Anterior cingulate cortex (tissue), 58 donors: ENCODE measurements at places on chromosomes 4 and X.

DNA sequence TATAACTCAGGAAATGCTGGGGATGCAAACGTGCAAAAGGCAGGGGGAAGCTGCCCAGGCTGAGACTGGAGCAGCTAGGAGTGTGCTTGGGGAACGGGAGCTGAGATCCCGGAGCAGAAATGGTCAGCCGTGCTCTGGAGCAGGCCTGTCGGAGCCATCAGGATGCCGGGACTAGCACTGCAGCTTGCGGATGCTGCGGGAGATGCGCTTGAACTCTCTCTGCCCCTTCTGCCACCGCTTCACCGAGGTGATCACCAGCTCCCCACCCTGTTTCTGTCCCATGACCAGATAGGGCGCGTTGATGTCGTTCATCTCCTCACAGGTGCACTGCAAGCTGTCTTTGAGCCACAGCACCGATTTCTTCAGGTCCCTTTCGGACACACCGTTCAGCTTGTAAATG lies 7.6 kb downstream of the SFRP2 start:
- DNase-seq, result no peak

DNA sequence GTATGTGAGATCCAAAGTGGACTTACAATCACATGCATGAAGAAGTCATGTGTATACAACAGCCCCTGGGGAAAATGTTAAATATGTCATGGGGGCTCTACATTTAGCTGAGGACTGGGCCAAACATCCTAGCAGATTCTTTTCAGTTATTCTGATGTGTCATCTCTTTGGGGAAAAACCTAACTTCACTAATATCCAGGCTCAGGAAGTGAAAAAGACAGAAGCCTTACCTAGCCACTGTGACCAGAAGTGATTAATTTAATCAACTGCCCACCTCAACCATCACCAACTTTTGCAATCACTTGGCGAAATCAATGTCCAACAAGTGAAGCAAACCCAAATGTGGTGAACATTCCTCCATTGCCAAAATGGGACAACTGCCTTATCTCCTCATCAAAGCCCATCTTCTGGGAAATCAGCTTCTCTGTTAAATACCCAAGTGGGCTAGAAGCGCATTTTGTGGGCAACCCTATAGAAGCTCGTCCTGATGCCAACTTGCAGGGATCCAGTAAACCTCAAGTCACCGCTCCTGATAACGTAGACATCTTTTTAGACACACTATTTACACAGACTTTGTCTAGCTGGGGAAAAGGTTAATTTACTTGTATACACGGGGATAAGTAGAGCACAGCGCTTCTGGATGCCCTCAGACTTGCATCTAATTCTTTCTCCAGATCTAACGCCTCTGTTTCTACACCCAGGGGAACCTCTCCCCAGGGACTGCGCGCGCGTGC lies 1.4 kb upstream of the HHIP start:
- no peak for DNase-seq

DNA sequence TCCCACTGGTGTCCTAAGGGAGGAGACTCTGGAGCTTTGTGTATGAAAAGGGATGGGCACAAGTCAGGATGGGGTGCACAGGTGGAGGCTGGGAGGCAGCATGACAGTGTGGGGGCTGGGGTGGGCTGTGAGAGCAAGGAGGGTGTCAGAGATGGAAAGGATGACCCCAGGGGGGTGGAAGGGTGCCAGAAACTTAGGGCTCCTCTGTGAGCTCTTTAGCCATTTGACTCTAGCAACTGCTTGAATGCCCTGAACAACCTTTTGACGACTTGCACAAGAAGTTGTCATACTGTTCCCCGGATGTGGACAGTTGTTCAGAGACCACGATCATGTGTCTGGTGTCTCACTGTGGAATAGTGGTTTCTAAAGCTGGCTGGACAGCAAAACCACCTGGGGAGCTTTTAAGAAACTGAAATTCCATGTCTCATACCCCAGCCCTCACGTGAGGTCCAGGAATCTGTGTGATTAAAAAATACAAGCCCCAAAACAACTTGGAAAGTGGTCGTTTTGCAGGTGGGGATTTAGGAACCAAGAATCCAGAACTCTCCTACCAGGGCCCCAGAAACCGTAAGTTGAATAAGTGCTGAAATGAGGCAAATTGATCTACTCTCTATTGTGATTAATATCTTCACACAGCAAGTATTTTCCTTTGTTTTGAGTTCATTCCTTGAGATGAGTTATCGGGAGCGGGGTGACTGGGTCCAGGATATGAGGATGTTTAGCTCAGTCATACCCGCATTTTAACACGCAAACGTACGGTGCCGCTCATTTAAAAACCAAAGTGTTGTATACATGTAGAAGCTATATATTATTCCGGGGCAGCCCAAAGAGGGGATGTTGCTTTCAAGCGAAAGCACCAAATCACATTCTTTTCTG lies 3.4 kb downstream of the RHOH start:
- DNase-seq, result no peak

DNA sequence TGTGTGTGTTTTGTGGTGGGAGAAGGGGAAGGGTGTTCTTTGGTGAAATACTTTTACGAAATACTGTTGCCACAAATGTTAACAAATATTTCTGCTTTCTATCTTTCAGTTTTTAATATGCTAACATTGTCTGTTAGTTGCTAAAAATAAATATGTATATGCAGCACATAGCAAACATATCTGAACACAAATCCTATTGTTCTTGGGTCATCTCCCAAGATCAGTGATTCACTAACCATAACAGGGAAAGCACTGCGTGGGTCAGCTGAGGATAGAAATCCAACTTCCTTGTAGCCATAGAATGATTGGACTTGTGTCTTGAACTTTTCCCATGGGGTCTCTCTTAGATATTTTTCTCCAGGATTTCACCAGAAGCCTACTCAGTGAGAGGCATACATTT lies 250.3 kb upstream of the FAM47A start:
- no peak for DNase-seq

- DNase-seq, result no peak
Observed at GRCh38 chr4:184688005-184688404, 38.5 kb downstream of the PRIMPOL start.

GRCh38 chrX:52558140-52558539 lies 41.3 kb upstream of the XAGE1B start:
- DNase-seq, result no peak

GRCh38 chr4:6194458-6195195 lies 5.7 kb downstream of the JAKMIP1 start:
- DNase-seq, result no peak

DNA sequence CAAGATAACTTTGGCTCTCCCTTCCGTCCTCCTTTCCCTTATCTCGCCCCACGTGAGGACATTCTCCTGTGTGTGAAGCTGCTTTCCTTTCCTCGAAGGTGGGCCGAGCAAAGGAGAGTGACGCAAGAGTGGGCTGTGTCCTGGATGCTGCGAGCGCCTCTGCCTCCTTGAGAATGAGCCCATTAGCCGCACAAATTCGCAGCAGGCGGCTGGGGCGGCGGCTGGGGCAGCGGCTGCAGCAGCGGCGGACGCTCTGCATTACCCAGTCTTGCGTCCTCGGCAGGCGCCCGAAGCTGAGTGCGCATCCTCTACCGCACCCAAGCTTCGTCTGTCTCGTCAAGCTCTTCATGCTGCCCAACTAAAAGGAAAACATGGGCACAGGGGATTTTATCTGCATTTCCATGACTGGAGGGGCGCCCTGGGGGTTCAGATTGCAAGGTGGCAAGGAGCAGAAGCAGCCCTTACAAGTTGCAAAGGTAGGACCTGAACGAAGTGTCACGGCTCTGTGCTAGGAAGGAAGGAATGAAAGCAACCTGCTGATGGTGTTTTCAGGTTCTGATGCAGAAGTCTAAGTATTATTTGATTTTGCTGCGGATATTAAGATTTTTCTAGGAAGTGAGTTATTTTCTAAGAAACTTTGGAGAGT lies at the start of gene SYNPO2:
SYNPO2 (plus strand) TSS at position 189 of the 646 bp plus-strand sequence; CDS start at position 372, 183 bp downstream.
- peak; percentile 13 for DNase-seq

DNA sequence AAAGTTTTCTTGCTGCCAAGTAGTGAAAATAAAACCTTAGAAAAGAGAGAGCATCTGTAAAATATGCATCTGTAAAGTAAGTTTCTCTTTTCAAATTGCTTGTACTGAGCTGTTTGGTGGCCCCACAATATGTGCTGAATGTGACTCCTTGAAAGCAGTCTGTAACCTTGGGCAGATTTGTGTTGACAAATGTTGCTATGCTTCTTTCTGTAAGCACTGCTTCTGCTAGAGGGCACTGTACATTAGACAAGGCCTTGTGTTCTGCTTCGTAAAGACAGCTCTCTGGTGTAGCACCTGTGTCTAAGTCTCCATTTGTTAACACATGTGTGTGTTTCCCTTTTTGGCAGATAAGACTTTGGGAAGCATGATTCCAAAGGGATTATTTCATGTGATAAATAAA lies 56.6 kb upstream of the NRK start:
- DNase-seq, result no peak

GRCh38 chr4:185810746-185811508 lies 1.1 kb downstream of the SORBS2 start:
- no peak for DNase-seq

DNA sequence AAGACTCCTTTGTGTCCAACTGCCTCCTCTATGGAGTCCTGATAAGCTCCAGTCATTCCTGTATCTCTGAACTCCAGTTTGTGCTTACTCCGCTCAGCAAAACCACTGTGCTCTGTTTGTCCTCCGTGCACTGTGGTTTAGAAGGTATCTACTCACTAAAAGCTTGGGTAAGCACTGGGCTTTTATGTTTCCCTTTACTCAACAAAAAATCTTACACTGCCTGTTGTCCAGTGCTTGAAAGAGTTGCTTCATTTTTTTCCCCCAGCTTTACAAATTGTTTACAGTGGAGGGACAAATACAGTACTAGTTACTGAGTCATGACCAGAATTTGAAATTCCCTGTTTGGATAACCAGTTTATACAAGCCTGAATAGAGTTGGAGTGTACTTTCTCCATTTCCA lies 545.3 kb upstream of the FAT1 start:
- no peak for DNase-seq

GRCh38 chr4:31230594-31230993 lies 510.4 kb downstream of the PCDH7 start:
- DNase-seq, result no peak

GRCh38 chr4:128556756-128557155 lies 252.7 kb upstream of the JADE1 start:
- DNase-seq, result no peak

DNA sequence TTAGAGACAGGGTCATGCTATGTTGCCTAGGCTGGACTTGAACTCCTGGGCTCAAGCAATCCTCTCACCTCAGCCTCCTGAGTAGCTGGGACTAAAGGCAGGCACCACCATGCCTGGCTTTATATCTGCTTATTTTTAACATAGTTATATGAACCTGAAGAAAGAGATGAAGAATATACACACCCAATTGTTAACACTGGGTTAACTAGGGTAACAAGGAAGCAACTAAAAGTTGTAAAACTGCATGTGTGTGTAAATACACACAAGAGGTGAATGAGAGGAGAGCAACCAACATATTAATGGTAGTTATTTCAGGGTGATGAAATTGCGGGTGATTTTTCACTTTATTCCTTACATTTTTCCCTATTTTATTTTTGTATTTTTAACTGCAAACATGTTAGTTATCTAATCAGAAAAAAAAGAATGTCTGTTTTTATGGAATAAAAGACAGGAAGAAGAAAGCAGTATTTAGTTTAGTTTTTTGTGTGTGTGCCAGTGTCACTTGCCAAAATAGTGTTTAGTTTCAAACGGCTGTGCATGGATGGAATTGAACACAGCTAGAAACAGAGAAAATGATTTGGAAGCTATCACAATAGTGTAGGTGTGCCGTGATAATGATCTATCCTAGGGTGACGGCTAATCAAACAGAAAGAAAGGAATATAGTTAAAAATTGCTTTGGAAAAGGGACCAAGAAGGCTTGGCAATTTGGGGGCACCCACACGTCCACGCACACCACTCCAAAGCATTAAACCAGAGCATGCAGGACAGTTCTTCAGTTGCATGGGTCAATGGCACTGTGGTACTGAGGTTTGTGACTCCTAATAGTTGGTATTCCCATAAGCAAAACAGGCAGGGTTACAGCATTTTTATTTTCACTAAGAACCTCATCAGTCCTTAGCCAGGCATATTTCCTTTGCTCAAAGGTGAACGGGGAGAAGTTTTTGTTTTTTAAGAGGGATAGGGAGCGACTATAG lies 89.1 kb upstream of the KLHL13 start:
- no peak for DNase-seq

DNA sequence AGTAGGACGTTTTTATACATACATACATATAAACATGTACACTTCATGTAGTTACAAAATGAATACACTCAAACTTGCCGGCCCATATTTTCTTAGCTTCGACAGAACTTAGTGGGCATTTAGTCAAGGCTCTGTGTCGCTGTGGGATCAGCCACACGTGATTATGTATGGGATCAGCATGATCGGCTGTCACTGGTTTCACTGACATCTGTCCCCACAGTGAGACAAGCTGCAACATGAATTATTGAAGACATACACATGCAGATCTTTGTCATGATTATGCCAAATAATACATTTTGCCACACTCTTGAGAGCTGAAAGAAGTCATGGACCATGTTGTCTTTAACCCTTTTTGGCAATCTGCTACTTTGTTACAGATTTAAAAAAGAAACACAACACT lies 38.2 kb upstream of the NAA11 start:
- DNase-seq, result no peak

- no peak for DNase-seq
Observed at GRCh38 chrX:41665686-41666085, 23.1 kb upstream of the GPR34 start.

DNA sequence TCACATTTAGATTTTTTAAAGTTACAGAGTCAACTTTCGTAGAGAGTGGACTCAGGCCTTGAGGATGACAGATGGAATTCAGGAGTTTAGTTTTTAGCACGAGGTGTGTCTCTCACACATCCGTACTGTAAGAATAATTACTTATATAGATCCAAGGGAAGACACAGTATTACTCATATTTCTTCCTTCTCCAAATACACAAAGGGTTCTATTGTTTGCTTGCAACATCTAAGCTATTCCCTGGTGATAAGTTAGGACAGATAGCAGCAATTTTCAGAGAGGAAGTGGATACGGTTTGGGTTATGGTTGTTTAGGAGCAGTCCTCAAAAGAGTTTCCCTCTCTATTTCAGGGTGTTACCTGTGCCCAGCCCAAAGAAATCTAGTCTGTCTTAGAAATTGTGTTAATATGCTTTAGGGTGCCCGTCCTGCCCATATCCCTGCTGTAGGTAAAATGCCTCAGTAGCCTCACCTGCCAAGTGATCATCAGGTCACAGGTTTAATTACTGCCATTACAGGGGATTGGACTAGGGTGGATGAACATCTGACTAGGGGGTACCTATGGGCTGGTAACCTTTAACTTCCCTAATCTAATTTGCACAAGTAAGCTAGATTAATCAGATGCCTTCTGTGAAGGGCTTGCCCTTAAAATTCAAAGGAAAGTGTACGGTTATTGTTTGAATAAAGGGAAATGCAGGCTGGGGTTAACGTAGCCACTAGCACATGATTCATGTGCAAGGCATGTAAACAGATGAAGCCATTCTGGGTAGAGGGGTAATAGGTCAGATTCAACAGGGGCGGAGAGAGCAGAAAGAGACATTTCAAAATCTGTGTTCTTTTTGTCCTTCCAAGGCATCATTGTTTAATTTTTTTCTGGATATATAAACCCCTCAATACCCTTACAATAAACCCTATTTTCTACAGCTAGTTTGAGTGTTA lies 8.7 kb upstream of the PPP3CA start:
- DNase-seq, result no peak

GRCh38 chr4:142331132-142331531 lies 515.0 kb downstream of the INPP4B start:
- DNase-seq, result no peak
